Activated CD8-positive, alpha-beta memory T cell treated with anti-CD3 and anti-CD28 coated beads for 1 hour (primary cell): ENCODE measurements at places on chromosomes 2 and 18.

GRCh38 chr2:66084948-66085590, 349.9 kb upstream of the MEIS1 start:
- DNase-seq, result no peak

GRCh38 chr2:220787251-220787650, 784.9 kb downstream of the EPHA4 start:
- DNase-seq, result no peak

GRCh38 chr2:96117701-96118588, 1.6 kb upstream of the ADRA2B start:
- no peak for DNase-seq

- no peak for DNase-seq
These were observed 39.1 kb upstream of the MC4R start for GRCh38 chr18:60411715-60412114.

DNA sequence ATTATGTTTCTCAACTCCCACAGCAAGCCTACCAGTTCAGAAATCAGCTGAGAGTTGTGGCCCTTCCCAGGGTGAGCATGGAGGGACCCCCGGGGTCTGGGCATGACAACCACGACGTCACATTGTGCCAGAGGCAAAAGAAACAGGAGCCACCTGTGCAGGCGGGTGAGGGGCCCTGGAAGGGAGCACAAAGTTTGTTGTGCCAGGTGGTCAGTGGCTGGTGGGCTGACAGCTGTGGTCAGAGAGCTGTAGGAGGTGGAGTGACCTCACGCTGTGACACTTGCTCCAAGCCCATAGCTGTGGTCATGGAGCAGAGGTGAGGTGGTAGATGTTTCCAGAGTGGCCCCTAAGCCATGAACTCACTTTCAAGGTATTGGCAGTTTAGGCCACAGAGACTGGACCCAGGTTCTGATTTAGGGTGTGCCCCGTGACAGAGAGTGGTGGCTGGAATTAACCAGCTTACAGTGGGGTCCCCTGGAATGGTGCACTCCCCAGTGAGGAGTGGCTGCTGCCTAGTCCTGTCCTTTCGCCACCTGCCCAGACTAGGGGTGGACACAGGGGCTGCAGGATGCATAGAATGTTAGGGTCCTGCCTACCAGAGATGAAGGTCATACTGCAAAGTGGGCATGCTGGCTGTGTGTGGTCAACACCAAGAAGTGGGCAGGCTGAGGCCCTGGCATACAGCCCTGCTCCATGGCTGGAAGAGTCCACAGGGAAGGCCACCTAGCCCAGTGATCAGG, 136.4 kb downstream of the GLI2 start:
- no peak for DNase-seq

- no peak for DNase-seq
These were observed 107.1 kb downstream of the CTNNA2 start for GRCh38 chr2:79619976-79620375.

GRCh38 chr2:143171817-143172216, 42.6 kb downstream of the ARHGAP15 start:
- no peak for DNase-seq

DNA sequence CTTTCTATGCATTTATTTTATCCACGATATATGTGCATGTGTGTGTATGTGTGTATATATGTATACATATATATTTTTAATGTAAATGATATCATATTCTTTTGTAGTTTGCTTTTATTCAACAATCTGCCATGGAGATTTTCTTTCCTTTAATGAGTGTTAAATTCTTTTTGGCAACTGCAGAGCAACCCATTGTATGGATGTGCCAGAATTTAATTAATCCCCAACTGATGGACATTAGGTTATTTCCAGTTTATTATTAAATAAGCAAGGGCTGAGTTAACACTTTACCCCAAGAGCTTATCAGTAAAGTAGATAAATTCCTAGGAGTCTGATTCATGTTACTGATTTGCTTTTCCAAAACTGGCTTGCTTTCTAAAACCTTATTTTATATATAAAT, 58.9 kb upstream of the CD28 start:
- no peak for DNase-seq

DNA sequence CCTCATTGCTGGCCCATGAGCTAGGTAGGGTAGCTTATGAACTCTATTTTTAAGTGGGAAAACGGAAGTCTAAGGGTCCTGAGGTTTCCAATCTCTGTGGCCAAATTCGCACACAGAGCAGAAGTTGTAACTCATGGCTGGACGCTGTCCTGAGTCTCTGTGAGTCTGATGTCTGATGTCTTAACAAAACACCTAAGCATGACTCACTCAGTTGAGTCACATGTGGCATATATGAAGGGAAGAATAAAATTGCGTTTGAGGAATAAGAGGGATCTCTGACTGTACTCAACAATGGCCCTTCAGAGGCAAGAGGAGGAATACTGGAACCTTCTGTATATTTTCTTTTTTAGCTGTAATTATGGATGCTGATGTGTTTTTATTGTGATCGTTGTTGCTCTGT, 569.7 kb downstream of the RIT2 start:
- no peak for DNase-seq

GRCh38 chr2:119697290-119698020, 18.5 kb downstream of the TMEM177 start:
- no peak for DNase-seq

GRCh38 chr2:13638181-13638580, 921.4 kb downstream of the TRIB2 start:
- DNase-seq, result no peak

- no peak for DNase-seq
These were observed 57.7 kb downstream of the CD28 start for GRCh38 chr2:203763938-203764664.

- no peak for DNase-seq
These were observed 6.1 kb upstream of the CCDC195 start for GRCh38 chr2:224722250-224722649.

DNA sequence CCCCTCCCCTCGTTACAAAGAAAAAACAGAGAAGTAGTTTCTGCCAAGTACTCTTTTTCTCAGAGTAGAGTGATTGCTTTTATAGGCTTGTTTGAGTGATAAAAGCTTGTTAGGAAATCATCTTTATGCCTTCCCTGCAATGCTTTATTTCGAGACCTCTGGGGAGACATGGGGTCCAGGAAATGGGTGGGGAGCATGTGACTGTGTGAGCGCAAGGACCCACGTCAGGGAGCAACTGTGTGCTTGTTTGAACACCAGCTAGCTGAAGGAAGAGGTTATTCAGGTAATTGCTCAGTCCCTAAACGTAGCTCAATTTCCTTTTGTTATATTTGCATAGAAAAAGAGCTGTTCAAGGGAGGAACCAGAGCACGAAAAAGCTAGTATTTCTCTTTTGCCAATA, 187.3 kb downstream of the FAM210A start:
- peak; percentile 42 for DNase-seq

DNA sequence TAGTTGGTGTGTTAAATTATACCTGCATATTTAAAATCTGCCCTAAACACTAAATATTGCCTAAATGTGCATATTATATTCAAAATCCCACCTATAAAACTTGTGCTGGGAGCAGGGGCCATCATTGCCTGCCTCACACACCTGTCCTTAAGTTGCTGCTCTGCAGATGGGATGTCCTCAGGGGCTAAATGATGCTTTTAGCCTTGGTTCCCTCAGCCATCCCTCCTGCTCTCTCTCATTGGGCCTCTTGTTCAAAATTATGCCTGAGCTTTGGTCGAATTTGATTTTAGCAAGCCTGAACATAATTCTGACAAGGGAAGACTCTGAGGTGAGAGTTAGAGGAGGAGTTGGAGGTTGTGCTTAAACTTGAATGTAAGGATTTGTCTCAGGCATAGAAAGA, 318.3 kb upstream of the RAB12 start:
- no peak for DNase-seq

GRCh38 chr18:48348739-48349138, 60.4 kb downstream of the ZBTB7C start:
- no peak for DNase-seq

DNA sequence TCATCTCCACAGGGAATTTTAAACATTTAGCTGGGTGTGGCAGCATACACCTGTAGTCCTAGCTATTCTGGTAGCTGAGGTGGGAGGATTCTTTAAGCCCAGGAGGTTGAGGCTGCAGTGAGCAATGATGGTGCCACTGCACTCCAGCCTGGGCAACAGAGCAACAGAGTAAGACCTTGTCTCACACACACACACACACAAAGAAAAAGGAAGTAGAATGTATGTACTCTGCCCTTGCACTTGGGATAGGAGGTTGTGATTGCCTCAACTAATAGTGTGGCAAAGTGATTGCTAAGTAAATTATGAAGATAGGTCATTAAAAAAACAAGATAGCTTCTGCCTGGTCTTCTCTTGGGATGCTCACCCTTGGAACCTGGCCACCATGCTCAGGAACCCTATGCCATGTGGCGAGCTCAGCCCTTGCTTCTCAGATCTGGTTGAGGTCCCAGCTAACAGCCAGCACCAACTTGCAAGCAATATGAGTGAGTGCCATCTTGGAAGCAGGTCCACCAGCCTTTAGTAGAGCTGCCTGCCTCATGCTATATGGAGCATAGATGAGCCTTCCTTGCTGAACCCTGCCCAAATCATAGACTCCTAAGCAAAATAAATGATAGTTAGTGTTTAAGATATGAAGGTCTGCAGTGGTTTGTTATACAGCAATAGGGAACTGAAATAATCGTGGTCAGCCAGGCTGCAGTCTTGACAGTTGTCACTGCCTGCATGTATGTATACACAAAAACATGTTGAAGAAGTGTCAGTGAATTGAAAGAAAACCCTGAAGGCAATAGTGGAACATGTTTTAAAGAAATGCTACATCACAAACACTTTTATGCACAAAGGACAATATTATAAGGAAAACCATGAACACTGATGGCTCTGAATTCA, 30.1 kb upstream of the PNO1 start:
- no peak for DNase-seq

GRCh38 chr2:152825834-152826233, 107.4 kb downstream of the ARL6IP6 start:
- DNase-seq, result no peak

DNA sequence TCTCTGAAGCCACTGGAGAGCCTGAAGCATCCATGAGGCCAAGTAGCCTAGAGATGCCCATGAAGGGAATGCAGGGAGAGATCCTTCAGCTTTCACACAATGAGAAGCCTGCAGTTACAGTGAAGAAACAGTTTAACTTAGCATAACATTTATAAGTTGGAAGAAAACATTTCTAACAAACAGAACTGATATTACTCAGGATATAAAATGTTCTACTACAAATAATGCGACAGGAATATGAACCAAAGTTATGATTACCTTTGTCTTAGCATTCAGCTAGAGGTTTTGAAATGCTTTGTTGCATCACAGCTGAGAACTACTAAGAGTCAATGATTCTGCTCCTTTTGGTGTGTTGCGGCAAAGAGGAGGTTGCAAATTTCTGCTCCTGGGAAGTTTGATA, 6.9 kb upstream of the KYNU start:
- no peak for DNase-seq

DNA sequence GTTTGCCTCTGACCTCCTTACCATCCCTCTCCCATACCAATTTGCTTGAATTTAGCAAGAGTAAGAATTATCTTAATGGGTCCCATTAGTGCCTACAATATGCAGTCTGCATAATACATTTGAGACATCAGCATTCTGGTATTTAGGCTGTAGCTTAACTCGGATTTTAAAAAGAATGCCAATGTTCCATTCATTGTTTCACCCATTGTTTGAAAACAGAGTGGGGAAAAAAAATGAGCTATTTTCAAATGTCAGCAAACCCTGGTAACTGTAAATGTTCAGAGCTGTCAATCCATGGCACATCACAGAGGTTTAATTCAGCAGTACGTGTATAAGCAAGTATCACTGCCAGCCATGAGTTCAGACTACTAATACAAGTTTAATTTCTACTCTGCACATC, 61.9 kb upstream of the TSPYL6 start:
- DNase-seq, result no peak

DNA sequence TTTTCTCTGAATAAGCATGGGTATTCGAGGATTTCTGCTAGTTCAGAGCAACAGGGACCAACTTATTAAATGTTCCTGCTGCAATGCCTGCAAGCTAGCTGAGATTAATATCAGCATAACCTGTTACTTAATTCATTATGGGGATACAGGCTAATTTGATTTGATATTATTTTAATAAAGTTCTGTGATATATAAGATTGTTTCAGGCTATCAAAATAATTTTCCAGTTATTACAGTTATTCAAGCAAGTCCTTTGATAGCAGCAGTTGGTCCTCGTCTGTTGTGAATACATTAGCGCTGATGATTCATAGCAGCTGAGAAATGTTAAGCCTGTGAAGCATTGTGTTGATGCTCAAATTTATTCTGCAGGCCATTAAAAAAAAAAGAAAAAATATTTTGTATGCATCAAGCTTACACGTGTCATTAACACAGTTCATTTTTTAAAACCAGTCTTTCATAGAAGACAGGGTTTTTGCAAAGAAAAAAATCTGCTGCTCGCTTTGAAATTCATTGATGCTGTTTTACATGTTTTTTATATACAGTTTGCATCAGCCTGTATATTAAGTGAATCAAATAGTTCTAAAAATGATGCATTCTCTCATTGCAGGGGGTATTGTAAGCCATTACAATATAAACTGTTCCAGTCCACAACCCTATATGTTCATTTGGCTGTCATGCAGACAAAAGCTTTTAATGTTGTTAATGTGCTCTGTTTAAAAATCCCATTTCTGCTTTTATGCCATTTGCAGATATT, 482.5 kb downstream of the BCL11A start:
- DNase-seq, result no peak

DNA sequence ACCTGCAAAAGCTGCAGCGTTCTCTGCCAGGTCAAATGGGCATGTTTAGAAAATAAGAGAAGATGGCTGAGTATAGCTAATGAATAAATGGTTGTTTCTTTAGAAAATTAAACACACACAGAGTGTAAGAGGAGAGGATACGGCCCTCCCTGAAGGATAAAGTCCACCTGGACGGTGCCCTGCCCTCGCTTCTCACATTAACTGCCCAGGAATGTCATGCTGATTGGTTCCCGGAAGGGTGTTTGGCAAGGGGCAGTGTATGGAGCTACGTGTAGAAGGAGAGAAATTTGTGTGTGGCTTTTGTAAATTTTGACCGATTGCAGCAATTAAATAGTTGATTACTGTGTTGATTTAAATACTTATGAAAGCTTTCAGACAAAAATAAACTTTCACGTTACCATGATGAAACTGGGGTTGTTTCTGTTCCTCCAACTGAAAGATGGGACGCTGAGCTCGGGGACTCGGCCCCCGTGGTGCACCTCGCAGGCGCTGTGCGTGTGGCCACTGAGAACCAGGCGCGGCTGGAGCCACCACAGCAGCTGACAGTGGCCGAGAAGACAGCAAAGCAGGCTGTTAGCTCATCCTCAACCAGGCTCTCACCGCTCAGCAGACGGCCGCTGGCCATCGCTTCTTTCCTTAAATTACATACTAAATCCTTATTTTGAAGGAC, 22.7 kb downstream of the MPPE1 start:
- DNase-seq, result no peak

DNA sequence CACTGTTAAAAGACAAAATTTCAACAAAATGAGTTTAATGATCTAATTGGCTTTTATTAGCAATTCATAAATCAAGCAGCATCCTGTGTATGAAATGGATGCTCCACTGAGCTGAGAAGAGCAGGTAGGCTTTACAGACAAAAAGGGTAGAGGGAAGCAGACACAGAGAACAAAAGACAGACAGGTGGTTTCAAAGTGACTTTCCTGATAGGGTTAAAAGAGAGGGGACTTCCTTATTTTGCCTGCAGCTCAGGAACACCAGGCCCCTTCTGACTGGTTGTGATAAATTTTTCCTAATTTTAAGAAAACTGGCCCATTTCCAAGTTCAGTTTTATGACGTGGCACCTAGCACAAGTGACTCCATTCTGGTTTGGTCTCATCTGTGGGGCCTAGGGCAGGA, 11.9 kb downstream of the TEX51 start:
- DNase-seq, result no peak
